ENCODE measurements at places on chromosomes 1 and 21.

- no peak for DNase-seq
These were observed 60.0 kb downstream of the FBXO2 start for GRCh38 chr1:11594222-11594621.

- DNase-seq: no peak
These were observed 4.4 kb upstream of the BARHL2 start for GRCh38 chr1:90721210-90722194.

GRCh38 chr1:6811583-6811982 is 26.3 kb downstream of the CAMTA1 start:
- DNase-seq: no peak

- DNase-seq: no peak
These were observed 51.0 kb downstream of the COL18A1 start for GRCh38 chr21:45455674-45456583.

- DNase-seq: no peak
These were observed 5.1 kb downstream of the KCNJ15 start for GRCh38 chr21:38261851-38262250.

DNA sequence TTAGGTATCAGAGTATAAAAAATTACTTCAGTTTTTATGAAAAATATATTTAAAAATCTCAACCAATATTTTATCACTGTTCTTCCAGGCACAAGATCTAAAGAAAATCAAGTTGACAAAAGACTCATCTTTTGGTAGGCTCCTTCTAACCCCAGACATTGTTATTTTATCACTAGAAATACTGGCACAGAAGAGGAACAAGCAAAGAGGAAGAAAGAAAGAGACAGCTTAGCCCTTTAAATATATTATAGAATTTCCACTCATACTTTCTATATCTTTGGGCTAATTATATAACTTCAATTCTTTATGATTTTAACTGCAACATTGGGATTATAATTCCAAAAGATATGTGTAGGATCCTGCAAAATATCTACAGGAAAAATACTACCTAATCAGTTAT is 32.4 kb downstream of the SPTA1 start:
- DNase-seq: no peak

DNA sequence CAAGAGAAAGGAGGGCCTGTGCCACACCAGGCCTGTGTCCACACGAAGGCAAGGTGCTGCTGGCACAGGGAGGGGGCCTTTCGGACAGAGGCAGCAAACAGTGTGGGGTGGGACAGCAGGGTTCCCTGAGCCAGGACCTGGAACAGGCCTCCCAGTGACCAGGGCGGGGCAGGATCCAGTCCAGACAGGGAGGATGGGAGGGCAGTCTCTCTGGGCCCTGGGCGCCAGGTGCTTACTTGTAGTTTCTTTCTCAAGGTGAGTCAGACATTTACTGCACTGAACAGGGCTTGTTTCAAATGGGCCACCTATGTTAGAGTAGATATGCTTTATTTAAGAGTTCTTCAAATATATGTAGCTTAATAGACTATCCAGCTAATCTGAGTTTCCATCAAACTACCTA is 52.8 kb upstream of the STUM start:
- DNase-seq: no peak

DNA sequence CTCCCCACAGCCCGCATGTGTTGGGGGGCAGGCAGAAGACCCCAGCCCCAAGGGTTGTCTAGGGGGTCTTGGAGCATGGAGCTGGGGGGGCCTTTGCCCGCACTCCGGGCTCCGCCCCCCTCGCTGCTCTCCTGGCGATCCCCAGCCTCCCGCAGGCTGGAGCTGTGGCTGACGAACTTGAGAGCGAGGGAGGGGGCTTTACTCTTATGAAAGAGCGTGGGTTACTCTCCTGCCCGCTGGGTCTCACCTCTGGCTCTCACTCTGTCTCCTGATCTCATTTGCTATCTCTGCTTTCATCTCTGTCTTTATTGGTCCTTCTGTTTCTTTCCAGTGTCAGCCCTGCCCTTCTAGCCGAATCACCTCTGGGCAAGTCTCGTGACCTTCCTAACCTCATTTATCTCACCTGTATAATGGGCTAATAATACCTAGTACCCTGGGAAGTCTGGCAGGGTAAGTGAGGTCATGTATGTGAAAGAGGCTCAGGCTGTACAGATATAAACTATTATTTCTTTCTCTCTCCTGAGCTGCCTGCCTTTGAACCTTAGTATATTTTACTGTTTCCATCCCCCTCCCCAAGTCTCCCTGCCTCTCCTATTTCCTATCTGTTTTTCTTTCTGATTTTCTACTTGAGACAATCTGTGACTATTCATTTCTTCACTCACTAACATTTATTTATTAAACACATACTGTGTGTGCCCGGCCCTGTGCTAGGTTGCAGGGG is 731 bp downstream of the EFNA4 start:
- no peak for DNase-seq

DNA sequence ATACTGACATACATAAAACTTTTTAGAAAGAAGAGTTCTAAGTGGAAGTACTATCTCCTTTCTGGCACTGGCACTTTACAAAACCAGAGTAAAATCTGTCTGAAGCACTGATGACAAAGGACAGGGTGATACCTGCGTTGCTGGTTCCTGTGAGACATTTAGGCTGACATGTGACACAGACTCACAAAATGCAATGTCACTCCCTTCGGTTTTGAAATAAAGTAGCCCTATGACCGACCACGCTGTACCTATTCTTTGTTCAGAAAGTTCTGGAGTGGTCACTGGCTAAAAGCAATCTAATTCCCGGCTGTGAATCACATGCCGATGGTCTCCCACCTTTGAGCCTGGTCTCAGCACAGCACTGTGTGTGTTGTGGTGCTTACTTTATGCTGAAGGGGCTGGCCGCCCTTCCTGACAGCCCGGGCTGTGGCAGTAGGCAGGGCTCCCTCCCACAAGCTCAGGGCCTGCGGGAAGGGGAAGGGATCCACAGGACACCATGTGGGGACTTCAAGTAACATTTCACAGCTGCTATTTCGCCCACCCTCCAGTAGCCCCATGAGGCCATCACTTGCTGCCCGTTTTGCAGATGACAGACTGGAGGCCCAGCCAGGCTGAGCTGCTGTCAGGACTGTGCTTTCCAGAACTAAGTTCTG is 48.0 kb downstream of the MRPL37 start:
- no peak for DNase-seq

DNA sequence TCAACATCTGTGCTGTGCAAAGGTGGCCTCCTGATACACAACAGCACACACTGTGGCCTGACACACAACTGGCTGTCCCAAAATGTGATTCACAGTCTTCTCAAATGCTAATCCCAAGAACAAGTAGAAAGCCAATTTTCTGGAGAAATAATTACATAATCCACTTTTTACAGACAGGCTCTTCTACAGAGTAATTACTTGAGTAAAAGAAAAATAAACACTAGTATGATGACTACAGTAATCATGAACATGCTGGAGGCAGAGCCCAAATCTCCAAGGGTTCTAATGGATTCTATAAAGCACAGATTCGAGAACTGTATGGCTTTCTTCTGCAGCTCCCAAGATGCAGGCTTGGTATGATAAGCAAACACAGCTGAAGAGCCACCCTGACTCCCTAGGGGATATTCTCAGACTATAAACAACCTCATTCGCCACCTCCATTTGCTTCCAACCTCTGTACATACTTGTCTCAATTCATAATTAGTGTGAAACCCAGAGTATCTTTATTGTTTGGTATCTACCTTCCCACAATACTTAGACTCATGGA is 81.9 kb downstream of the SIPA1L2 start:
- DNase-seq: no peak

DNA sequence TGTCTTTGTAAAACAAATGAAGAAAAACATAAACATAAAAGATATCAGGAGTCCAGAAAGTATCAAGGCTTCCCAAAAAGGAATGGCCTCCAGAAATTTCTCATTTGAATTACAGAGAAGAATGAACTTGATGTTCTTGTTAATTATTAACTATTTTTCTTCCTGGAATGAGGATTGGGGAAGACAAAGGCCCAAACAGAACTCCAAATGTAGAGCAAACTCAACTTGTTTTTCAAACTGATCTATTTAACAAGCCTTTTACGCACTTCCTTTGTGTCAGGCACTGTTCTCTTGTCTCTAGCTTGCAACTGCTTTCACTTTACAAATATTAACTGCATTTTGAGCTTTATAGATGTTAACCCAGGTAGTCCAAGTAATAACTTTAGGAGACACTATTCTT is 45.5 kb downstream of the LAMC2 start:
- DNase-seq: no peak
